ENCODE measurements at places on chromosomes 7 and 10. TPM values are rescaled to one million over a fixed set of nuclear protein-coding genes. Genes with fewer than 3 reads are reported as not detected.

DNA sequence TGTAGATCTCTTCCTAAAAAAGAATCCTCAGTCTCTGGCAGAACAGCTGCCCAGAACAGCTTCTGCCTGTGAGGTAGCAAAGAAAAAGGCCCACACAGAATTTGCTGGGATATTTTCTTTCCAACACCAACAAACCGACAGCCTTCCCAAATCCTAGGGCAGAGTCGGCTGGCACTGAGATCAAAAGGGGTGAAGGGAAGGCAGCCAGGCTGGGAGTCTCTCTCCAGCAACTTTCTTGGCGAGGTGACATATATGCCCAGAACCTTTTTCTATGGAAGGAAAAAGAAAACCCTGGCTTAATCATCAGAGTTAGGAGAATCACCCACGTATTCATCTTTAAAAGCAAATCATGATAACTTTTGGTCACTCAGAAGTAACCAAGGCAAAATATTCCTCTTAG lies 279.6 kb downstream of the DNAJB6 start:
- no peak for DNase-seq

Gene PRSS1
- not detected for total RNA-seq

Gene HDAC9
- 24.7 TPM for total RNA-seq

Gene WNT2
- not detected for total RNA-seq

DNA sequence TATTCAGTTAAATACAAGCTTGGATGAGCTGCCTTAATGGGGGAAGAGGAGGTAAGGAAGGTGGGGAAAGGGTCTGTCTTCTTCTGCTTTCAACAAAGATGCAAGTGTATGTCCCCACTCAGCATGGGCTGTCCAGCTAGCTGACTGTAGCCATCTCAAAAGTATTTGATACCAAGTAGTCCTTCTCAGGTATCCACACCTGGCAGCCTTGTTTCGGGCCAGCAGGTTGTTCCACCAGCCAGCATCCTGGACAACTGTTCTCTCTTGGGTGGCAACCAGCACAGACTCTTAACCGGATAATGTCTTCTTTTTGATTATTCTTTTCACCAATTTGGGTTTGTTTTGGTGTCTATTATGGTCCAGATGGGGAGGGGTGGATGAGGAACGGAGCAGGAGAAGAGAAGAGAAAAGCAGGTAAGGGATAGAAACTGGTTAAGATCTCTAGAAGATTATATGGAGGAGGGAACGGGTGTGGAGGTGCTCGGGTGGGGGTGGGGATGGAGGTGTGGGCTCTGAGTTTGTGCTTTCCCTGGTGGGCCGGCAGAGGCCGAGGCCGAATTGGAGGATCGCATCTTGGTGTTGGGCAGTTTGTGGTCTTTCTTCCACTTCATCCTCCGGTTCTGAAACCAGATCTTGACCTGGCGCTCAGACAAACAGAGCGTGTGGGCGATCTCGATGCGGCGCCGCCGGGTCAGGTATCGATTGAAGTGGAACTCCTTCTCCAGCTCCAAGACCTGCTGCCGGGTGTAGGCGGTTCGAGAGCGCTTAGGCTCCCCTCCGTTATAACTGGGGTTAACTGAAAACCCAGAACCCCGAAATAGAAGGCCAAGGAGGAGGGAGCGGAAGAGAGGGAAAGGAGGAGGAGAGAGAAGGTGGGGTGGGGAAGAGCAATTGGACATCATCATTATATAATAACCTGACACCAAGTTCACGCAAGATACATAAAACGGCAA lies 1.5 kb downstream of the HOXA4 start:
- DNase-seq, result no peak

- DNase-seq, result no peak
These were observed 120.5 kb upstream of the KLF14 start for GRCh38 chr7:130854481-130854880.

DNA sequence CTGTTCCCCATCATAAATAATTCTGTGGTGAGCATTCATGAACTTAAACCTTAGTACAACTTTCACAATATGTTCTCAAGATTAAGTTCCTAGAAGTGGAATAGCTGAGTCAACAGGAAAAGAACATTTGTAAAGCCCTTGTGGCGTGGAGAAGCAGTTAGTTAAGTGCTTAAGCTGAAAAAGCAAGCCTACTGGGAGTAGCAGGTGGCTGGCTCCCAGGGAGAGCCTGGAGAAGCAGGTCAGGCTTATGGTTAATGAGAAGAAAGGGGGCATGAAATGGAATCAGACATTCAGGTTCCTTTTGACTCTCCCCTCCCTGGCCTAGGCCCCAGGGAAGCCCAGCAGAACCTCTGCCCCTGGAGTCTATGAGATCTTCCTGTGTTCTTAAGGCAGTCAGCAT lies 35.3 kb downstream of the VSTM4 start:
- DNase-seq, result no peak

Gene C1QL3
- 0.35 TPM for total RNA-seq

GRCh38 chr7:38858259-38858884 lies 50.6 kb downstream of the VPS41 start:
- peak; percentile 20 for DNase-seq

DNA sequence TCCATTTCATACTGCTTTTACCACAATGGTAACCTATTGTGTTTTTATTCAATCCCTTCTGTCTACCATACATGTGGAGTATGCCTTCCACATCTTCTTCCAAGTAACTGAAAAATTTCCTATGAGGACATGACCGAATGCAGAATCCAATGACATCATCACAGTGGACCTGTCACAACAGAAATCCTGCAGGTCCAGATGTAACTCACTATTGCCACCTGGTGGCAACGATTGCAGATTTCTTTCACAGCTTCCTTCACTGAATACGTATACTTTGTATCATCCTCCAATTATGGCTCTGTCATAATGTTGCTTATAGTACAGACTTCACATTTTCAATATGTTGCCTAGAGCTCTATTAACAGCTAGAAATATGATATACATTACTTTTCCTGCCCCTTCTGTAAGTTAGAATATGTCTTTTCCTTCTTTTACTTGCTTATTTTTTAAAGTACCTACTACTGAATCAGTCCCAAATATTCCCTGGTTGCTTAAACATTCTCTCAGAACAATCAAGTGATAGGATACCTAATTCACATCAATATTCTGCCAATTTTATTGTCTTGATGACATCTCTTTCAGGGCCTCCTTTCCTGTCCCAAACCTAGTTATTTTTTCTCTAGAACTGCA lies 45.4 kb downstream of the SLC13A1 start:
- DNase-seq, result peak; percentile 86

GRCh38 chr10:110636932-110637557 lies 7.1 kb upstream of the RBM20 start:
- no peak for DNase-seq

Gene MYOF
- total RNA-seq, result 369 TPM

Gene SUN3
- 0.64 TPM for total RNA-seq

- no peak for DNase-seq
These were observed 132.3 kb downstream of the CHN2 start for GRCh38 chr7:29326864-29327263.

Gene IL2RA
- not detected for total RNA-seq

DNA sequence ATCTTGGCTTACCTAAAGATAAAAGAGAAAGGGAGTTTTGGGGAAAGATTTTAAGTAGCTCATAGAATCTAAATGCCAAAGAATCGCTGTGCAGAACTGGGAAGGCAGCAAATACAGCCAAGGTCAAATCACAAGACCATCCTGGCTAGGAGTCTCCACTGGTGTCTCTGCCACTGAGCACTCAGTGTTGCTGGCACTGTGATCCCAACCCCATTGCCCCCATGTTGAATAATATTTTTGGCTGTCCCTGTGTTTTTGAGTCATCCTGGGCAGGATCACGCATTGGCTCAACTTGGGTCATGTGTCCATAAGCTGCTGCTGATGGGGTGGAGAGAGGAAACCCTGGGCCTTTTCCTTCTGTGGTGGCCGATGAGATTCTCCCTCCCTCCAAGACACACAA lies 21.2 kb downstream of the TLX1 start:
- no peak for DNase-seq

DNA sequence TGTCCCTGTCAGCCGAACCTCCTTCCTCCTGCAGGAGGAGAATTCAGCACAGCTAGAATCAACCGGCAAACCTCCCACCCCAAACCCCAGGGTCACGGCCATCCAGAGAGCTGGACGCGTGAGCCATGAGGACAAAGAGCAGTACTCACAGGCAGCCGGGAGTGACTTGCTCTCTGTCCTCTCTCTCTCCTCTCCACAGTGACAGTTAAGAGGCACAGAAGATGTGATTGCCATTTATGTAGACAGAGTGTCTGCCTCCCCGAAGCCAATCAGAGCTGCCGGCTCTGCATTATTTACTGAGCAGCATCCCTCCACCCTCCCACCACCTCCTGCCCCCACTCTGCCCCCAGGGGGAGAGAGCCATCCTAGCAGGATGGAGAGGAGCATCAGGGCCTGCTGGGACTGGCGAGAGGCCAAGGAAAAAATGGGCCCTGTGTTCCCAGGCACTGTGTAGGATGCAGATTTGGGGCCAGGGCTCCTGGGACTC lies 4.3 kb downstream of the DDC start:
- no peak for DNase-seq

GRCh38 chr10:119525116-119525515 lies 17.4 kb downstream of the RGS10 start:
- DNase-seq, result no peak

Gene DLD
- 53.0 TPM for total RNA-seq

- DNase-seq, result no peak
These were observed 71.9 kb downstream of the FAM13C start for GRCh38 chr10:59290448-59290847.

DNA sequence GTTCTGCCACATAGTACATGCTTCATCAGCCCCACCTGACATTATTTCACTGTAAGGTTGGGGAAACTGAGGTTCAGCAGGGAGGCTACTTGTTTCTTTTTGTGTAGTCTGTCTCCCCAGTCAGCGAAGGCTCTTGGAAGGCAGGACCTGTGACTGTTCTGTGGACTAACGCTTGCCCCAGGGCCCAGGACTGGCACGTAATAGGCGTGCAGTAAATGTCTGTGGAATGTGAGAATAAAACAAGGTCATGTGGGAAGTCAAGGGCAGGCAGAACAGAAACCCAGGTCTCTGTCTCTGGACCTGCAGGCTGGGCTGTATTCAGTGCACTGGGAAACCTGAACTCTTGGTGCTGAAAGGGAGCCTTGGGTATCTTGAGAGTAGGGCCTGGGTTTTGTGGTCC lies 168.7 kb downstream of the RPS24 start:
- no peak for DNase-seq

DNA sequence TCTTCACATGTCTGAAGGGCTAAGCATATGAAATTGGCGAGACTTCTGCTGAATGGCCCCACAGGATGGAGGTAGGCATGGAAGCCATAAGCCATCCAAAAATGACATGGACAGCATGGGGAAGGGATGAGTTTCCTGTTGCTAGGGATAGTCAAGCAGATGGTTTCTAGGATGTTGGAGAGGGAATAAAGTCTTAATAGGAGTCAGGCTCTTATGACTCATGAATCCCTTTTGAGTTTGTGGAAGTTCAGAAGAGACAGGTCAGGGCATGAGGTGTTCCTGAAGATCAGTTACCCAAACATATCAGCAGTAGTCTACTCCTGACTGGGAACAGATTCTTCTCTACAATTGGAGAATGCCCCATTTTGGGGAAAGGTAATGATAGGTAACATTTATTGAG lies 243.9 kb downstream of the REEP3 start:
- DNase-seq, result no peak

- DNase-seq, result peak; percentile 2
These were observed 1086.6 kb upstream of the SORCS1 start for GRCh38 chr10:108250936-108251620.

GRCh38 chr10:19788902-19789301 lies 27.3 kb upstream of the PLXDC2 start:
- DNase-seq, result no peak

DNA sequence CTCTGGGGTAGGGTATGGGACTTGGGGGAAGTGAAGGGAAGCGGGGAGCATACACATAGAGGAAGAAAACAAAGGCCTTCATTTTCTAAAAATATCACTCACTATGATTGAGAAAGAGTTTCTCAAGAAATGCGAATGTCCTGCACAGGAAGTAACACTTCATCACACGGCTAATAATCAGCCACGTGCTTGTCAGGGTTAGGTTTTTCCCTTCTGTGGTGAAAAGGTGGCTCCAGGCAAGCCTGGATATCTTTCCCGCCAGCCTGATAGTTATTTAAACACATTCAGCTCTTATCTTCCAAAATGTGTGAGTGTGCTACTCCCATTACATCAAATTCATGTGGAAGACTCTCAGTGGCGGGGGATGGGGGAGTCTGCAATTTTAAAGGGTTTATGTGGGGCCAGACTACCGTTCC lies 166.4 kb upstream of the ADO start:
- no peak for DNase-seq

DNA sequence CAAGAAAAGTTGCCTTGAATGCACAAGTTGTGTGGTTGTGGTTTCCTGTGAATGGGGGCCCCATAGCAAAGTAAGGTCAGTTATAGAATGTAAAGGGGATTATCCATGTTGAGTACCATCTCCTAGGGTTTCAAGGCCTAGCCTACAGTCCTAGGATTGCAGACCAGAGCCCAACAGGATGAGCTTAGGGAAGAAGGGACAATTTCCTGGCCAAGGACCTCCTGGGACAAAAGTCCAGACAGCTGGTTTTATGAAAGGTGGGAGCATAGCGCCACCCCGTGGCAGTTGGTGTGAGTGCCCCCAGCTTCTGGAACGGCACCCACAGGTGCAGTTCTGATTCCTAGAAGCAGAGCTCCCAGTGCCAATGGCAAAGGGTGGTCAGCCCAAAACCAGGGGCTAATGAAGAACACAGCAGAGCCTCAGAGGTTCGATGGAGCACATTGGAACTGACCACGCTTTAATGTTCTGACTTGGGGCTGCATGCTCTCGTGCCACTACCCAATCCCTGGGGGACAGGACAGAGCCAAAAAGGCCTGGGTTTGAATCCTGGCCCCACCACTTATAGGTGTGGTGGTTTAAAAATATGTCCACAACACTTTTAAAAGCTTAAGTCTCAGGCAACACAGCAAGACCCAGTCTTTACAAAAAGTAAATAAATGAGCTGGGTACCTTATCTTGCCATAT lies 25.8 kb upstream of the TMEM120A start:
- no peak for DNase-seq

GRCh38 chr7:30916767-30917166 lies 5.1 kb downstream of the AQP1 start:
- DNase-seq, result no peak

DNA sequence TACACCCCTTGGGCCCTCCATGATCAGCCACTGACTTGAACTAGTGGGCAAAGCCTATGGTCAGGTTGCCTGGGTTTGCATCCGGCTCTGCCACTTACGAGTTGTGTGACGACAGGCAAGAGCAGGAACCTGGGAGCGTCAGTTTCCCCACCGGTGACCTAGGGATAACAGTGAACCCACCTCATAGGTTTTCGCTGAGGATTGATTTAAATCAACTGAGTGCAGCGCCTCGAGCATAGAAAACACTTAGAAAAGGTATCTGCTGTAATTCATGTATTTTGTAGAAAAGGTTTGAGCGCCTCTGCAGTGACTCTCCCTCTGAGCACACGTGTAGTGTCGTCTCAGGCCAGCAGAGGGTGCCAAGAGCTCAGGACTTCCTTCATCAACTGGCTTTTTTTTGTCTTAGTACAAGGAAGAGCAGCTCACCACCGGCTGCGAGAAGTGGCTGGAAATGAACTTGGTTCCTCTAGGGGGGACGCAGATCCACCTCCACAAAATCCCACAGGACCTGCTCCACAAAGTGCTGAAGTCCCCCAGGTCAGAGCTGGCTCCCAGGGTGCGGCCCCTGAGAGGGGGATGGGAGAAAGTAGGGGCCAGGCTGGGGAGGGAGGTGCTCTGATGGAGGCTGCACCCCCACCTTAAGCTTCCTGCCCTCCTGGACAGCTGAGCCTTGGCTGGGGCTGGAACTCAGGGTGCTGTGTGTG lies 27.7 kb downstream of the BTBD16 start:
- peak; percentile 54 for DNase-seq

All from glomerular endothelial cell (primary cell).